CD14-positive monocyte (primary cell): ENCODE measurements at places on chromosomes 6 and 20.

GRCh38 chr20:1619861-1620444 lies at the start of gene SIRPB1:
Gene SIRPB1, minus strand, starts transcription at chr20:1620009. Its CDS starts 65 bp downstream, at chr20:1619944.
- peak; percentile 84 for DNase-seq

DNA sequence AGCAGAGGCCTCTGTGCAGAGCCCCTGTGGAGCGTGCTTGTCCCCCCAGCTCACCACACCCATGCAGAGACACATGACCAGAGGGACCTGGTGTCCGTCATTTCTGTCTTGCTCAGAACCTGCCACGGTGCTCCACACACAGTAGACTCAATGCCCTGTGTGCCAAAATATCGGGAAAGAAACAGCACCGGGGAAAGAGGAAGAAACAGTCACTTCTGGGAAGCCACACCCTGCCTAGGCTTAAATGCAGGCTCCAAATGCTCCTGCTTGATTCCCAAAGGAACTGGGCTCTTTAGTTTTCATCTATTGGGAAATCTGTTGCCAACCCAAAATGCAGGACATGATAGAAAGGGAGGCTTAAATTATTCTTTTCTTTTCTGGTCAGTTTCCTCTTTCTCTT lies 503.9 kb downstream of the CD83 start:
- DNase-seq: peak; percentile 12

DNA sequence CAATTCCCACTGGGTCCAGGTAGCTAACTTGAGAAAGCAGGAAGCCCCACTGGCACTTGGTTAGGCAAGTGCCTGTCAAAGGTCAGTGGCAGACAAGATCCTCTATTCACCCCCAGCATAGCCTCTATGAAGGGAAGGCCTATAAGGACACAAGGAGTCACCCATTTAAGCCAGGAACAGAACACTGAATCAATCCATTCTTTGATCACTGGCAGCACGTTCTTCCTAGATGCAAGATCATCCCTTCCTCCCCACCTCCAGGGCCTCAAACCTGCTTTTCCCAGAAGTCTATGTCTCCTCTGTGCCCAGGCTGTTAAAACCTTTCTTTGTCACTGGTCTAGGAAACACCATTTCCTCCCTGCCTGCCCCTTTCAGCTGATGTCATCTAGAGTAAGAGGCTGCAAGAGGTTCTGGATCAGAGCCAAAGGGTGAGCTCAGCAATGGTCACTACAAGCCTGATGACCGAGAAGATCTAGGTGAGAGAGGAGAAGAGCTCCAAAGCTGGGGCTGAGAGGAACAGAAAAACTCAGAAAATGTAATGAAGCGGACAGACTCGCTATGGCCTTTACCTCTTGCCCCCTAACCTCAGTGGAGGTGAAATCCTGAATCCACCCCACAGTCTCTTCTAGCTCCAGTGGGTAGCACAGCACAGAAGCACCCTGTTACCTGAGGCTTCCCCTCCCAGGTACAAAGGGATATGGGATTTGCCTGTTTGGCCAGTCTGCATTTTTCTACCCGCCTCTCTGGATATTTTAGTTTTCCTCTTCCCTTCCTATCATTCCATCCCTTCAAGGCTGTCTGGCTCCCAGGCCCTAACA lies 1.8 kb downstream of the GTPBP2 start:
- DNase-seq: peak; percentile 94

DNA sequence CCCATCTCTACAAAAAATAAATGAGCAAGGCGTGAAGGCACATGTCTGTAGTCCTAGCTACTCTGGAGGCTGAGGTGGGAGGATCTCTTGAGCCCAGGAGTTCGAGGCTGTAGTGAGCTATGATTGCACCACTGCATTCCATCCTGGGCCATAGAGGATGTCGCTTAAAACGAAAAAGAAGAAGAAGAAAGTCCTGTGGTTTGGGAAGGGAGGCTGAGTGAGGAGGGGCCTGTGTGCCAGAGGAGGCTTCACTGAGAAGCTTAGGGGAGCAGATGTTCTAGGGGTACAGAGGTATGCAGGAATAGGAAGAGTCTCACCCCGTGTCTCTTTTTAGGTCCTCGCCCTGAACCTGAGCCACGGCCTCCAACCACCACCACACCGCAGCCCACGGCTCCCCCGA lies 4.2 kb downstream of the MMP9 start:
- DNase-seq: peak; percentile 12

- DNase-seq: no peak
Observed at GRCh38 chr6:1609041-1609647, 571 bp upstream of the FOXC1 start.

GRCh38 chr6:157928428-157928827 lies 53.2 kb upstream of the SYNJ2 start:
- DNase-seq: peak; percentile 6

DNA sequence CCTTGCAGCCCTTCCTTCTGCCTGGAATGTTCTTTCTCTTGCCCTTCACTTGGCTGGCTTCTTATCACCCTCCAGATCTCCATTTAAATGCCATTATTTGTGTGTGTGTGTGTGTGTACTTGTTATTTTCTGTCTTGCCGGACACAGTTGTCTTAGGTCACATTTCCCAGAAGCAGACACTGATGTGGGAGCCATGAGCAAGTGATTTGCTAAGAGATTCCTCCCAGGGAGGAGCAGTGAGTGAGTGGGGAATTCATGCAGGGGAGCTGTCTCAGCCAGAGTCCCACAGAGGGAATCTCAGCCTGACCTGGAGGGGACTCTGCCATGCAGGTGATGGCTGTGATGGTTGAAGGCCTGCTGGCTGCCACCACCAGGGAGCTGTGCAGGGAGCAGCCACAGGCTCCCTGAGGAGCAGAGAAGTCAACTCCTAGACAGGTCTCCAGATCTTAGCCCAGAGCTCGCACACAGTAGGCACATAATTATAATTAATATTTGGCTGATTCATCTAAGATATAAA lies 96.5 kb downstream of the SYNDIG1 start:
- no peak for DNase-seq

GRCh38 chr6:156457601-156458000 lies 319.6 kb upstream of the ARID1B start:
- no peak for DNase-seq

DNA sequence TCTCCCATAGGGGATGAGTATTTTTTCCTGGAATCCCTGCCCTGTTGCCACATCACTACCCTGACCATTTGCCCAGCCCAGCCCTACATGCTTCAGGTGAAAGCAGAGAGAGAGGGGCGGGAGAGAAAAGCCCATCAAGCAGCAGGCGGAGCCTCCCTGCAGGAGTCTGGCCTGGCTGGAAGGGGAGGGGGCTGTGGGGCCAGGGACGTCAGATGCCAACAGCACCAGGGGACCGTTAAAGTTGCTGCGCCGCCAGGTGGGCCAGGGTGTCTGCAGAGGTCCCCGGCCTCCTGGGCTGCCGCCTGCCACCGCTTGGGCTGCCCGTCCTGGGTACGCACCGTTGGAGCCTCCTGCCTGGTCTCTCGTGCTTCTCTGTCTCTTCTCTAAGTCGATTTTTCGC lies 757 bp upstream of the R3HDML start:
- no peak for DNase-seq

DNA sequence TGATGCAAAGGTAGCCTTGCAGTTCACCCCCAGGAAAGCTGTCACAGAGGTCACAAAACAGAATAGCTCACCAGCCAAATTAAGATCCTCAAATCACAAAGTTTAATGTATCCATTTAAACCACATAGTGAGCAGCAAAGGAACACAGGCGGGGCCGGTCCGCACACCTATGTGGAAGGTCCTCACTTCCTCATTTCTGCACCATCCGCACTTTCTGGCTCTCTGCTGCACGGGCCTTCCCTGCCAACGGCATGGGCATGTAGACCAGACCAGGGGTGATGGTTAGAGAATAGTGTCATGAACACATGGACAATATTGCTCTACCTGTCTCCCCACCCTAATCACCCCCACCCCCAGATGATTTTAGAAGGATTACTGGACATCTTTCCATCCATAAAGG lies 12.1 kb upstream of the TBXT start:
- no peak for DNase-seq

GRCh38 chr6:39086294-39086693 lies 28.7 kb downstream of the SAYSD1 start:
- no peak for DNase-seq

GRCh38 chr6:152821525-152821924 lies 70.9 kb downstream of the VIP start:
- DNase-seq: no peak

DNA sequence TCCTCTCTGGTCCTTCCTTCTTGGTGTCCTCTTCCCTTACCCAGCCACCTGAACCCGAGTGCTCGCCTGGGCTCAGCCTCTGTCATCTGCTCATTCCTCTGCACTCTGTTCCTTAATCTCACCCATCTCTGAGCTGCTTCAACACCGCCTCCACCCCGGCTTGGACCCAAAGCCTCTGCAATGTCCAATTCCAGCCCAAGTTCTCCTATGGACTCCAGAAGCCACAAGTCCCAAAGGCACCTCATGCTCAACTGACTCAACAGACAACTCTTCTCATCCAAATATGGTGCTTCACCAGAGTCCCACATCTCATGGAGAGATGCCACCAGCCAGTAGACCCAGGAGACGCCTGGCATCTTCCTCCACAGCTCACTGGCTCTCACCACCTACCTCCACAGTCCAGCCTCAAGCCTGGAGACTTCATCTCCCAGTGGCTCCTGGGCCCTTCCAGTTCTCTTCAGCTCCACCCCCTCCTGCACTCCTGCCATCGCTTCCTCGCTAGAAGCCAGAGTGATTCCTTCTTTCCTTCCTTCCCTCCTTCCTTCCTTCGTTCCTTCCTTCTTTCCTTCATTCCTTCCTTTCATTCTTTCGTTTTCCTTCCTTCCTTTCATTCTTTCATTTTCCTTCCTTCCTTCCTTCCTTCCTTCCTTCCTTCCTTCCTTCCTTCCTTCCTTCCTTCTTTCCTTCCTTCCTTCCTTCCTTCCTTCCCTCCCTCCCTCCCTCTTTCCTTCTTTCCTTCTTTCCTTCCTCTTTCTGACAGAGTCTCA lies 40.9 kb upstream of the NNAT start:
- no peak for DNase-seq

- no peak for DNase-seq
Observed at GRCh38 chr6:74070091-74070490, 374.1 kb downstream of the CD109 start.

- no peak for DNase-seq
Observed at GRCh38 chr6:165831812-165832510, 168.9 kb upstream of the PDE10A start.

- DNase-seq: no peak
Observed at GRCh38 chr20:37379967-37380828, 34.3 kb downstream of the SRC start.

GRCh38 chr20:3203315-3204123 lies 963 bp downstream of the DDRGK1 start:
- DNase-seq: no peak

DNA sequence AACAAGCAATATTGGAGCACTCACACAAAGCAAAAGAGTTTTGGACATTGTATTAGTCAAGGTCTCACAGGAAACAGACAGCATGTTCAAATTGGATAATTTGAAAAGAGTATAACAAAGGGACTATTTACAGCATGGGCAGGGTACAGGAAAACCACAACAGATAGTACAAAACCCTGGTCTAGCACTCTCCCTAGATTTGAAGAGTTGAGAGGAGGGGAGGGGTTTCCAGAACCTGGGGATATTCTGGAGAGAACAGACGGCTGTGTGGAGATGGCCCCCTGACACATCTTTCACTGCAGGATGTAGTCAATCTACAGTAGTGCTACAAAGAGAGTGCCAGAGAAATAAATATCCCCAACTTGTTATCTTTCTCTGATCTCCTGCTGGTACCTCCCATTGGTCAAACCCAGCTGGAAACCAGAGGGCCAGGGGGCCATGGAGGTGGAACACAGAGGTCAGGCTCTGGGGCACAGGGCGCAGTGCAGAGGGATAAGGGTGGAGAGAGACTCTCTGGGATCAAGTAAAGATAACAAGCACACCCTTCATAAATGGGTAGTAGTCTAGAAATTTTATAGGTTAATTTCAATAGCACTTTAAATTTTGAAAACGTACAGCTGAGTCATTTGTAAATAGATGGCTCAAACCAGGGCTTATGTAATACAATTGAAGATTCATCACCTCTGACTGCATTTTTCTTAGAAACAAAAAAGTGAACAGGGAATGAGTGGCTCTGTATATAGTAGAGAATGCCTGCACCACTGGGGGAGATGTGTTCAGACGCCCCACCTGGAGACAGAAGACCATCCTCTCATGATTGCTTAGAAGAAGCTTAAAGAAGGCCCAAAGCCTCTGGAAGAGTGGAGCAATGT lies 25.7 kb downstream of the RCAN2 start:
- DNase-seq: no peak

GRCh38 chr20:9741996-9742395 lies 96.9 kb downstream of the PAK5 start:
- no peak for DNase-seq

- DNase-seq: no peak
Observed at GRCh38 chr6:104483225-104483834, 376.4 kb downstream of the HACE1 start.

DNA sequence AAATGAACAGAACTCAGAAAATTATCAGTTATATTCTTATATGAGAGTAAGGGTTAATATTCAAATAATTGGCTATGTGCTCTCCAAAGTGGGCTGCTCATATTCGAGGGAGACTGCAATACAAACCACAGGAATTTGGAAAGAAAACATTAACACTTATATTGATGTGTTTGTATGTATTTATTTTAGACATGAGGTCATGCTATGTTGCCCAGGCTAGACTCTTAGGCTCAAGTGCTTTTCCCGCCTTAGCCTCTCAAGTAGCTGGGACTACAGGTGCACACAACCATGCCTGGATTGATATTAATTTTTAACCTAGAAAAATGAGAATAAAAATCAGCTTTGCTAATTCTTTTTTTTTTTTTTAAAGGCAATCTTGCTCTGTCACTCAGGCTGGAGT lies 35.0 kb downstream of the BTBD9 start:
- no peak for DNase-seq

GRCh38 chr6:33984466-33985312 lies 161.2 kb downstream of the GRM4 start:
- no peak for DNase-seq

- no peak for DNase-seq
Observed at GRCh38 chr20:24337069-24337468, 132.4 kb upstream of the SYNDIG1 start.

GRCh38 chr6:51339728-51340127 lies 521.1 kb downstream of the TFAP2B start:
- no peak for DNase-seq

- no peak for DNase-seq
Observed at GRCh38 chr6:22848121-22848520, 278.8 kb downstream of the HDGFL1 start.

DNA sequence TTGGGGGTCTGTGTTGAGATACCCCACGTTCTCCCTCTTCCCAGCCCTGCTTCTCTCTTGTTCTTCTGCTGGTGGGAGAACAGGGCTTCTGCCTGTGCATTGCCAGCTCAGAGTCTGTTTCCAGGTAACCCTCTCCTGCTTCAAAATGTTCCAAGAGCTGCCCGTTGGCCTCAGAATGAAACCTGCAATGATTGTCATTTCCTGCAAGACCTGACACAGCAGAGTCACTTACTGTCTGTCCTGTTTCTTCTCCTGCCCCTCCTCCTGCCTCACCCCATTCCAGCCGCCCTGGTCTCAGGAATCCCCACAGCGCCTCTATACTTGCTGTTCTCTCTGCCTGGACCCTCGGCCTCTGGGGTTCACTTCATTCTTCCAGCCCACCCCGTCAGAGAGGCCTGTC lies 81.4 kb upstream of the ARID1B start:
- DNase-seq: no peak

- DNase-seq: no peak
Observed at GRCh38 chr20:19114410-19114809, 98.0 kb upstream of the SLC24A3 start.

- no peak for DNase-seq
Observed at GRCh38 chr6:122869437-122870024, 80.5 kb downstream of the SMPDL3A start.
